ENCODE measurements at places on chromosomes 5 and 9.

DNA sequence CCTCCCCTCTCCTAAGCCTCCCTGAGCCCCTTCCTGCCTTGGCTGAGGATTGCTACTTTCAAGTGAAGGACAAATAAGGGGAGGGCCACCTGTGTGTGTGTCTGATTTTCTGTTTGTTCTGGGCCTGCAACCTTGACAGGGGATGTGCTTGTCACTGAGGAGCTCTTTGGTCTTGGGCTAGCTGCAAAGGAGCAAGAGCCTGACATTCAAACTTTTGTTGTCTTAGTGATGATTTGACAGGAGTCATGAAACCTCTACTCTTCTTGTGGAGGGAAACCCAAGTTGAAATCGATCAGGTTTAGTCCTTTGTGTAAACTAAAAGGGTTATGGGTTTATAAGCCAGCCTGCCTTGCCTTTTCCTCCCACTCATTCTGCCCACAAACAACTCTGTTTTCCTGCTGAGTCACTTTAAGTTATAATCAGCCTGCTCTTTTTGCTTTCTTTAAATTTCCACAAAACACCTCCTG is 16.9 kb downstream of the CLTA start:
- no peak for DNase-seq

GRCh38 chr9:36143245-36143641 is 6.7 kb downstream of the GLIPR2 start:
- DNase-seq, result no peak

DNA sequence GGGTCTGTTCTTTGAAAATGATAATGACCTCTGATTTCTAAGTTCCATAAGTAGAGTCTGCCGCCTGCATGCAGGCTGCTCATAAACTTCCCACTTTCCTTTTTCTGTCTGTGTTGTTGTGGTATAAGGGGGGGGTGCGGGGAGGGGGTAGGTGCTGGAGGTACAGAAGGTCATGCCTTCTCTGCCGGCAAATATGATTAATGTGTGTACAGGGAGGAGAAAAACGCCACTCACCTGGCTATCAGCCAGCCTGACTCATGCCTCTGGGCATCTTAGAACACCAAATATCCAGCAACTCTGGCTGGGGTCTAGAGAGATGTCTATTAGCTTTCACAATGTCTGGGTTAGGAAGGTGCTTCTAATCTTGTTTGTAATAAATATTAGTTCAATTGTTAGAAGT is 128.3 kb downstream of the EFNA5 start:
- DNase-seq, result peak; percentile 67

DNA sequence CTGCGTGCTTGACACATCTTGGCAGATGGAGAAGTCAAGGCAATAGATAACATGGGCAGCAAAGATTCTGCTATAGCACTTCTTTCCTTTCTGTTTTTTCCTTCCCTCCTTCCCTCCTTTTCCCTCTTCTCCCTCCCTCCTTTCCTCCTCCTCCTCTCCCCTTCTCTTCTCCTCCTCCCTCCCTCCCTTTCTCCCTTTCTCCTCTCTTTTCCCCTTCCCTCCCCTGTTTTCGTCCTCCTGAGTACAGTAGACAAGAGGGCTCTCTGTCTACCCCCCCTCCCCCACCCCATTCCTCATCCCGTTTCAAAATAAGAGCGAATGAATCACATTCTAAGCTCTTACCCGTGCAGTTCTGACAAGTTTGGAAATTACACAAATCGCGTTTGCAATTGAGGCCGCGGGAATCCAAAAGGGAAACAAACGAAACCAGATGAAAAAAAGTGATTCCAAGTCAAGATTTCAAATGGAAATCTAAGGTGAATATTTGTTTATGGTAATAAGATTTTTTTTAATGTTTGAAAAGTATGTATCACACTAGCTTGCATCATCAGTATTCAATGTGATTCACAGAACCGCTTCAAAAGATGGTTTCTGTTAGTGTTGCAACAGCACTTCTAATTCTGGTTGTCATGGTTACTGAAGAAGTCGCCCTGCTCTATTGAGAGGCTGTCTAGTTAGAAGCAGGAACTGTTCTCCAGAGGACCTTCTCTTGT is 1.3 kb downstream of the NIM1K start:
- DNase-seq, result peak; percentile 55

GRCh38 chr5:172630482-172630881 is 10.6 kb upstream of the NEURL1B start:
- no peak for DNase-seq

GRCh38 chr9:107872457-107873192 is 383.1 kb upstream of the KLF4 start:
- DNase-seq, result peak; percentile 27

- DNase-seq, result no peak
Observed at GRCh38 chr9:70010015-70010414, 33.6 kb upstream of the MAMDC2 start.

Measured in HAP-1 (cell line).